ENCODE measurements at places on chromosomes 12 and 14.

DNA sequence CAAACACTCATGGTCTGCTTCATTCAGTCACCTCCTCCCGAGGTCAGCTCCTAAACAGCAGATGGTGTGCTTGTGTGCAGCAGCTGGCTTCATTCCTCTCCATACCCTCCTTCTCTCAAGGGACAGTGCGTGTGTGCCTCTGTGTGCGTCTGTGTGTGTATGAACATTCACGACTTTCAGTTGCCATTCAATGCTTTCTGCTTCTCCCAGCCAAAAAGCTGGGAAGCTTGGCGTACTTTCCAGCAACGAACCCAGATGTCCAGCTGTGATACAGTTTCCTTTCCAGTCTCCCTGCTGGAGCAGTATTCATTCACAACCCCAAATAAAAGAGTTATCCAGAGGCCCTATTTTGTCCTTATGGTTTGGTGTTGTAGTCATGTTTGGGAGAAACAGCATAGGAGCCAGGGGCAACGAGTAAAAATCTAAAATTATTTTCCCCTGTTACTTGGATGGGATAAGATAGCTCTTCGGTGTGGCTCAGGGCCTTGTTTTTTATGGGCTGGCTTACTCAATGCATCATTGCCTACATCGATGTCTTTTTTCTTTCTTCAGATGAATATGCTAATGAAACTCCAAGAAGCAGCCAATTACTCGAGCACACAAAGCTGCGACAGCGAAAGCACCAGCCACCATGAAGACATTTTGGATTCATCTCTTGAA is 379.3 kb downstream of the NAV3 start:
- DNase-seq: no peak

DNA sequence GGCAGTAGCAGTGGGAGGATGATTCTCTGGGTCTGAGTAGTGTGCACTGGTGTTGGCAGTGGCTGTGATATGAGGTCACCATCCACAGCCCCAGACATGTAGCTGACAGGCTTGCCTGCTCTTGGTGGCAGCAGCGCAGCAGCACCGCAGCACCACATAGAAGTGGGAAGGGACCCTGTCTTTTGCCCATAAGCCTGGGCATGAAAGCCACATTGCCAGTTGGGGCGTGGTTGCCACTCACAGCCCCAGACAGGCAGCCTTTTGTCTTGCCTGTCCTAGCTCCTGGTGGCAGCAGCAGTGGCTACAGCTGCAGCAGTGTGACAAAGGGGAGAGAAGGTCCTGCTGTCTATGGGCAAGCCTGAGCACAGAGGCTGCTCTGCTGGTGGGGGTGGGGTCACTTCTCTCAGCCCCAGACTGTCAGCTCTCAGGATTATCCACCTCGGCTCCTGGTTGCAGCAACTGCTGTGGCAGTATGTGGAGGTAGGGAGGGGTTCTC is 71.5 kb downstream of the BRMS1L start:
- no peak for DNase-seq

DNA sequence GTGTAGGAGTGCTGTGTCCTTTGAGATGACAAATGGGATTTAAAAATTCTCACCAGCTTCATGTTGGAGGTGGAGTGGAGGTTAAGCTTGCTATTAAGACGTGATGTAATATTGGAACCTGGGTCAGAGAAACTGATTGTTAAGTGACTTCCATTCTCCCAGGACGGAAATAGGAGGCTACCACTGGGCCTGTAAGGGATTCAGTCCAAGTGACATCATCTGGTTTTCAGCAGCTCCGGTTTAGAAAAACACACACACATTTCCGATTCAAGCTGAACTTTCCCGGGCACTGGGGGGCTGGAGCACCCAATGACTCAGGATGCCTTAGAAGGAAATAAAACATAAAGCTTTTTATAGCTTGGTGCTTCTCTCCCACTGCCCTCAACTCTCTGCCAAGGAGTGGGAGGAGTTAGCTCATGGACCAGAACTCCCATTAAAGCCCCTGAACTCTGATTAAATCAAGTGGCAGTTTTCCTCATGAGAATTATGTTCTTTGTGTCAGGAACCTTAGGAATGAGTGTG is 12.4 kb downstream of the CALM1 start:
- no peak for DNase-seq

- no peak for DNase-seq
Observed at GRCh38 chr14:38608244-38608643, 352.4 kb upstream of the CLEC14A start.

DNA sequence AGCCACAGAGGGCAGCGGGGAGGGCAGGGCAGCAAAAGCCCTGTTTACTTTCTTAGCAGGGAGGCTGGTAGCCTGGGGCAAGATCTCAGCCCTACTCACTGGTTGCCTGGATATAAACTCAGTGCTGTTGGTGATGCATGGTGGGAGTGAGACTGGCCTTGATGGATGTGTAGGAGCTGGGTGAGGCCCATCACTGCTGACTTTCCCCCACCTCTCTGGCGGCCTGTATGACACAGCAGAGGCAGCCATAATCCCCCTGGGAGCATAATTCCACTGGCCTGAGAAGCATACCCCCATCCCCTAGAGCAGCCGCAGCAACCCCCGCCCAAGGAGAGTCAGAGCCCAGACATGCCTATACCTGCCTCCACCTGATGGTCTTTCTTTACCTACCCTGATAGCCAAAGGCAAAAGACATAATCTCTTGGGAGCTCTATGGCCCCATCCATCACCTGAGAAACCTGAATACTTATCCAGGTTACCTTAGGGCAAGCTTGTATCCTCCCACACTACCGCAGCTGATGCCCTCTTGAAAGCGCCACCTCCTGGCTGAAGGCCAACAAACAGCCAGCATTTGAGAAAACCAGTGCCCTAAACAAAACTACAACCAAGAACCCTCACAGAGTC is 59.3 kb downstream of the DNAI7 start:
- no peak for DNase-seq

GRCh38 chr12:40313928-40314327 is 89.1 kb downstream of the LRRK2 start:
- DNase-seq: no peak

DNA sequence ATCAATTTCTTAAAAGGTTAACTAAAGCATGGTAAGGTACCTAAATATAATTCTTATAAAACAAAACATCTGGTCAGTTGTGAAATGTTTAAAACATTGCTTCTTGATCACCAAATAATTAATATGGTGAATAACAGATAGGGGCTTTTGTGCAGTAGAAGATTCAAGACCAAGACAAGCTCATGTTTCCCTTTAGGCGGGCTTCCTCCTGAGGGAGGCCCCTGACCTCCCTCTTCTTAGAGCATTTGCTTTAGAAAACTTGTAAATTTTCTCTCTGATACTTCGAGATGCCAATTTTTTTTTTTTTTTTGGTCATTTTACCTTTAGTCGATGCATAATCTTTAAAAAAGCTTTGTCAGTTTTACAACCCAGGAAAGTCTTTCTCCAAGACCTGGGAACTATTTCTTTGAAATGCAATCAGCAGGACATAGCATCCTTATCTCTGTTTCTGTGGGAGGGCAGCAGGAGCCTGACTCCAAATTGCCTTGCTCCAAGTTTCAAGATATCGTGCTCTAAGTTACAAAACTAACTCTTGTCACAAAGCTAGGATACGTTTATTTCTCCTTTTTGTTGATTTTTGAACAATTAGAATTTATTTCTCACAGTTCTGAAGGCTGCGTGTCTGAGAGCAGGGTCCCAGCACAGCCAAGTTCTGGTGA is 66.6 kb upstream of the BICD1 start:
- no peak for DNase-seq

GRCh38 chr12:19012965-19013364 is 116.6 kb upstream of the PLEKHA5 start:
- no peak for DNase-seq

GRCh38 chr12:58378028-58378427 is 436.7 kb downstream of the ATP23 start:
- DNase-seq: no peak

DNA sequence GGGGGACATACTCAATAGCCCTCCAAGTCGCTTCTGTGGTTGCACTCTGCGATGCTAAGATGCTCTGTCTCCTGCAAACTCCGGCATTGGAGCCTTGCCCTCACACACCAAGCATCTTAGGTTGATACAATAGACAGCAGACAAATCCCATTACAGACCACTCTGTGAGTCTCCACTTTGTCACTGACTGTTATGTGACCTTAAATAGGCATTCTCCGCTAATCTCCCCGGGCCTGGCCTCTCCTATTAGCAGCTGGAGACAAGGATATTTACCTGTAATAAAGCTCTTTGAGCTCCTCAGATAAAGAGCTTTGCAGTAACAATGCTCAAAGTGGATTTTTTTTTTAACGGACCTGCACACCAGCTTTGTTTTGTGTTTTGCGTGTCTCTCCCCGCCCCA is 479.7 kb upstream of the TBX3 start:
- DNase-seq: no peak

DNA sequence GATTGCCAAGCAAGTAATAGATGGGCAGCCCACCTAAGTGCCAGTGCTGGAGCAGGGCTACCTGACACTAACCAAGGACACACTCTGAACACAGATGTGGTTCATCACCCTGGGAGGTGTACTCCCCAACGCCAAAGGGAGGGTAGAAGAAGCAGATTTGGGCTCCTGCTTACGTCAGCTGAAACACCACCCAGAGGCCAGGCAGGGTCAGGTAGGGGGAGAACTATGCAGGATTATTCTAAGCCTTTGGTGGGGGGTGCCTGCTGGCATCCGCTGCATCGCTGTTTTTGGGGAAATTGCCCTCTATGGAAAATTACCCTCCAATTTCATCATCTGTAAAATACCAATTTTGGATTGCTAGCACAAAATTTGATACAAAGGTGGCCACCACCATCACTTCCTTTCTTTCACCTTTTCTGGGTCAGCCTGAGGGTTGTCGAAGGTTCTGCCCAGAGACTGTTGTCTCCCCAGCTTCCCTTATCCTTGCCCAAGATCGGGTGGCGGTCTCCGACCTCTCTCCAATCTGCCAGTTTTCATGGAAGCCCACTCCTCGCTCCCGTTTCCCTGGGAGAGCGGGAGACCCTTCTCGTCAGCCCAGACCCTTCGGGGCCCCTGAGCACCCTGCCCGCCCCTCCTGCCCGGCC is 535 bp downstream of the BIN2 start:
- DNase-seq: no peak

- DNase-seq: no peak
Observed at GRCh38 chr12:74418573-74418972, 119.1 kb upstream of the ATXN7L3B start.

DNA sequence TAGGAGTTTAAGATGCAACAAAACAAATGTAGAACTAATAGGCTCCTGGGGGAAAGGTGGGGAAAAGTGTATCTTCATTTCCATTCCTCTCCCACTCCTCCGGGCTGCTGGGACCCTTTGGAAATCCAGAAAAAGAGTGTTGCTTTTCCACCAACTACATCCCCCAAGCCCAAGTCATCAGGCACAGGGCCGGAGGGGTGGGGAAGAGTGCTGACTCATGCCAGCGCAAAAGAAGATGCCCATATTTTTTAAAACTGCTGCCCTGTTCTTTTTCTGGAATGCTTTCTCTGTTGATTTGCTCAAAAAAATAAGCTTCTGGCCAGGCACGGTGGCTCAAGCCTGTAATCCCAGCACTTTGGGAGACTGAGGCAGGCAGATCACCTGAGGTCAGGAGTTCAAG is 70.9 kb downstream of the TBK1 start:
- no peak for DNase-seq

GRCh38 chr12:108193917-108194316 is 64.8 kb downstream of the WSCD2 start:
- DNase-seq: no peak

DNA sequence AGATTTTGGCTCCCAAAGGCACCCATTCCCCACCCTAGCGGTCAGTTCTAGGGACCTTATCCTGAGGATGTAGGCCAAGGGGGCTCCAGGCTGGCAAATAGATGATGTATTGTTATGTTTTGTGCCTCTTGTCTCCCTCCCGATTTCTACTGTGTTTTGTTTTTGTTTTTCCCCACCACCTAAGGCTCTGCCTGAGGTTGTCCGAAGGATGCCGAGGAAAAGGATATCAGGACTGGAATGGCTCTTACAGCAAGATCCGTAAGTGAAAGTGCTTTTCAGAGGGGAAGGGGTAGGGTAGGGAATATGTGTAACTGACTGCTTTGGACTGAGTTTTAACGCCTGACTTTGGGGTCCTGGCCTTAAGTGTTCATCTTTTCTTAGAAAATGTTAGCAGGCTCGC is 6.6 kb downstream of the FOXG1 start:
- DNase-seq: no peak

DNA sequence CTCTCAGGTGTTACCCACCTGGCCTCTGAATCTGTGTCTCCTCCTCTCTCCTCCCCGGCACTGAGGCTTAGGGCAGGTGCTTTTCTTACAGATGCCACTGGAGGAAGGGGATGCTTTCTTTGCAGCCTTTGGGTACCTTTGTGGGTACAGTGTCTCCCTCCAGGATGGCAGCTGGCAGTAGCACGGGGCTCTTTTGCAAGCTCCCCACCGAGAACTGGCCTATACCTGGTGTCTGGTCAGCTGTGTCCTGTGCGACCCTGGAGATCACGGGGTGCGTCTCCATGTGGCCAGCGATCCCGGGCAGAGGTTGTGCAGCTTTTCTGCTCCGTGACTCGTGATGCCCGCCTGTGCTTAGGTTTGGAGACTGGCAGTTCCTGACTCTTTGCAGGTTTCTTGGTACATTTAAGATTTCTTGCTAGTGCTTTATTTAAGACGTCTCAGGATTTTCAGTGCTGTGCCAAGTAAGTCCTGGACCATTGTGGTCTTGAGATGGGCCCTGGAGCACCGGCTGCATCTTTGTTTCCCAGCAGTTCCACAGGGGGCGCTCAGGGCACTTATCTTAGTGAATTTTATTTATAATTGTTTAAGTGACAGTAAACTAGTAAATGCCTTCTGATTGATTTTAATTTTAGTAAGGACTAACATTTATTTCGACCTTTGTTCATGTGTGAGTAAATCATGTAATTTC is 68.9 kb downstream of the DDX51 start:
- DNase-seq: no peak

DNA sequence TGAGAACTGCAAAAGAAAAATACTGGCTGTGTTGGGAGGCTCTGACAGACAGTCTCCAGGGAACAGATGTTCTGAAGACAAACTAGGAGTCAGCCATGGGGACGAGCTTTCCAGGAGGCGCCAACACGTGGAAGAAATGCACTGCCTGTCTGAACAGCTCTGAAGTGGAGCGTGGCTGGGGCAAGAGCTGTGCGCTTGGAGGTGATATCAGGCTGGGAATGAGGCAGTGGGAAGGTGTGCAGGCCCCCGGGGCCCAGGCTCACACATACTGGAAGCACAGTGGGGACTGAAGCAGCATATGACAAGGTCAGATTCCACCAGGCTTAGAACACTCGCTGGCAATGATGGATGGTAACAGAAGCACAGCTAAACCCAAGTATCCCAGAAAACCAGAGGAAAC is 17.5 kb downstream of the APPL2 start:
- DNase-seq: no peak

GRCh38 chr14:45060551-45060950 is 23.4 kb upstream of the PRPF39 start:
- no peak for DNase-seq

GRCh38 chr14:60965402-60965801 is 15.5 kb downstream of the TRMT5 start:
- no peak for DNase-seq
